ENCODE measurements at places on chromosomes 3 and 15.

DNA sequence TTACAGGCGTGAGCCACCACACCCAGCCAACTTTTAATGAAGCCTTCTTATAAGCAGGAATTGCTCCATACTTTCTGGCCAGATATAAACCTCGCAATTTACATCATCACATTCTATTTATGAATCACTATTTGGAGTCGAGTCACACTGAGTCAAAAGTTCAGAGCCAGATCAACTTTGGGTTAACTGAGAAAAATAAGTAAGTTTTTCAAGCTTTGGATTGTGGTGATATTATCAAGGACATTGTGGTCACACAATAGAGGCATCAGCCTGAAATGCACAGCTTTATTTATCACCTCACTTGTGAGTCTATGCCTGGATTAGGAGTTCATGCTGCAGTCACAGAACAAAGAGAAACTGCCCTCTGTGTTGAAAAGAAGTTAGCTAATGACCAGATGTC, 1163.5 kb downstream of the ROBO1 start:
- DNase-seq = no peak

DNA sequence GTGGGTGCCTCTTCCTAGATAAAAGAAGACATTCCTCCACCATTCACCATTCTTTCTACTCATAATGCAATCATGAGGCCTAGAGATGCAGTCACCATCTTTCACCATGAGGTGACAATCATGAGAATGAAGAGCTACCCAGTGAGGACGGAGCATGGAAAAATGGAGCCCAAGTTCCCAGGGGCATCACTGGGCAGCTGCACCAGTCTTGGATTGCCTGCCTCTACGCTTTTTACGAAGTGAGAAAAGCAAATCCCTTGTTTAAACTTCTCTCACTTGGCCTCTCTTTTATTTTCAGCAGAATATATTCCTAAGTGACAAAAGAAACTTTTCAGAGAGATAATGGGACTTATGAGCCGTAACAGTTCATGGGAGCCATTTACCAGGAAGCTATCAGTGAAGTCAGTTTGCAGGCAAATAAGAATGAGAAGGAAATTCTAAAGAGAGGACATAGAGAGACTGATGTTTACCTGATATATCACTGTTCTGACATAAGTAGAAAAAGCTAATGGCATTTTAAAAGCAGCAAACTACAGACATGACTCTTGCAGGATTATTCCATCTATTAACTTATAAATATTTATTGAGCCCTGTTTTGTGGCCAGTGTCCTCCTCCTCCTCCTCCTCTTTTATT, 90.0 kb upstream of the CPNE4 start:
- DNase-seq = no peak

DNA sequence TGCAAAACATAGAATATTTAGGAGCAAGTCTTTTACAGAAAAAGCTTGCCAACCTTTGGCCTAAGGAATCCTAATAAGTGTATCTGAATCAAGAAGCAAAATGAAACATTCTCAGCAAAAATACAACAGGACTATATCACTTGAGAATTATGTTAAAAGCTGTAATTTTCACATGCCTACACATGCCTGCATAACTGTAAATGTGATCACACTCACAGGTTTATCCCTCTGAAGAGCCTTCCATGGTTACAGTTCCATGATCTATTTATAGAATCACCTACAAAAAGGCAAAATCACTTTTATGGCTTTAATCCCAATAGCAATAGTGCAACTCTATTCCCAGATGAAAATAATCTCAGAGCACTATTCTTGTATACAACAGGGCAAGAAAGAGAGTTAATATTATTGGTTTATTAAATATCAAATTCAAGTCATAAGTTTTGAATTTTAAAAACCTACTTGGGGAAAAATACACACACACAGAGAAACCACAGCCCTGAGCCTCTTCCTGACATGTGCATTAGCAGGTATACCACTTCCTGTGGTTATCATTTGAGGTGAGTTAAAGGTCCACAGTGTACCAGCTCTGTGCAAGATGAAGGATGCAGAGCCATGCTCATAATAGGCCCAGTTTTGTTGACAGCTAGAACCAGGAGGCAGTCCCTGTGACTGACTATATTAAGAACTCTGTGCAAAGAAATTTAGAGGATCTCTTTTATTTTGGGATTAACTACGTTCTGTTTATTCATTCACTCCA, 252.5 kb upstream of the TGFBR2 start:
- peak; percentile 15 for DNase-seq

DNA sequence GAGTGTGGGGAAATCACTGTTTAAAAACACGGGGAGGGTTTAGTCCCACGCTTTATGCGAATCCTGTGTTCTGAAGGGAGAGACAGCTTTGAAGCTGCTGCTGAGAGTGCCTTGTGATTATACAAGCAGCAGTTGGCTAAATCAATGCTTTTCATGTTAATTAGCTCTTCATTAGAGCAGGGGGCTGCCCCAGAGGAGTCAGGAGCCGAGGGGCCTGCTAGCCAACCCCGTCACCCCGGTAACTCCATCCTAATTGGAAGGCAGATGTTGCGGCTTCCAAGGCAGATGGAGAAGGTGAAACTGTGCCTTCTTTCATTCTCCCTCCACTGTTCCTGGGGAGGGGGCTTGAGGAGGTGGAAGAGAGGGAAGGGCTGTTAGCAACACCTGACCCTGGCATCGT, 92.4 kb upstream of the ANKRD34C start:
- no peak for DNase-seq

- DNase-seq = no peak
Measured at GRCh38 chr15:89665449-89666181, 10.3 kb upstream of the KIF7 start.

- DNase-seq = no peak
Measured at GRCh38 chr3:58469096-58469495, 22.8 kb upstream of the KCTD6 start.

GRCh38 chr3:40287248-40287647, 22.3 kb upstream of the EIF1B start:
- no peak for DNase-seq

GRCh38 chr3:152365766-152366593, 97.3 kb downstream of the MBNL1 start:
- no peak for DNase-seq

DNA sequence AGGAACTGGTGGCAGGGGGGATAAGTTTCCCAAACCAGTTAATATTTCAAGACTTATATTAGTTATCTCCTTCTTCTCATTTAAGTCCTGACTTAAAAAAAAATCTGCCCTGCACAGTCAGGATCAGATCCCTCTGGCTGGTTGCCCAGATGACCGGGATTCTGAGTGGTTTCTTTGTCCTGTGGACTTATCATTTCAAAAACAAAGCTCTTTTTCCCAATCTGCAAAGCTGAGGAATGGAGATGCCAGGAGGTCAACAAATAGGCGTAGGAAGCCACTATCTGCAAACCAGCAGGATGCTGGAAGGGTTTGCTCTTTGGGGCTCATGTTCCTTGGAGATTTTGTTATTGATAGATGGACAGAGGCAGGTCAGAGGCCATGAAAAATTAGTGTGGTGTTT, 5.8 kb downstream of the C3orf20 start:
- DNase-seq = no peak

GRCh38 chr3:142650001-142650693, 54.0 kb downstream of the PLS1 start:
- no peak for DNase-seq

DNA sequence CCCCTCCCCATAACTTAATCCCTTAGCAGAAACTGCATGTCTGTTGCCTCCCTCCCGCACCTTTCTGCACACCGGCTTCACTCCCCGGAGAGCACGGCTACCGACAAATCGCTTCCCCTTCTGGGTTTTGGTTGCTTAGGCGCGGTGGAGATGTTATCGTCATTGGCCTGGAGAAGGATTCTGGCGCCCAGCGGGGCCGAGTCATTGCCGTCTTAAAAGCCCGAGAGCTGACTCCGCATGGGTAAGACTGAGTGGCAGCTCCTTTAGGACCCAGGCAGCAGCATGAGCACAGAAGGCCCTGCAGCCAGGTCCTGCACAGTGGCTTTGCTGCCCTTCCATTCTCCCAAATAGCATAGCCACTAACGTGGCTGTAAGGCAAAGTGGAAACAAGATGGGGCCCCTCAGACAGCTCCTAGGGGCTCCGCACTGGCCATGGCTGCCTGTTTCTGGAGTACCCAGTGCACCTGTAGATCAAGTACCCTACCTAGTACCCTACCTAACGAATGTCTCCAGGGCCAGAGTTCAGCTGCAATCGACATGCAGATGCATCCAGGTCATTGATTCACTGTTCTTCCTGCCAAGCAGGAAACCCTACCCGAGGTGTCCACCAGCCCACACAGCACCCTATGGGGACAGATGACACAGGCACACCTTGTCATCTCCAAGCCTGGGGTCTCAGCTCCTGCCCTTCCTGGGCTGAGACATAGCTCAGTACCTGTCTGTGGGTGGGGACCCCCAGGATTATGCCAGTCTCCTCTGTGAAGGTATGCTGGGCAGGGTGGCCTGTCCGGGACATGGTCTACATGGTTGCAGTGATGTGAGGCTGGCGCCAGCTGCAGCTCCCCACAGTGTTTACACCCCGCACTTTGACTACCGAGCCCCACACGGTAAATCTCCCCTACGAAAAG, 147.6 kb downstream of the LRRK1 start:
- no peak for DNase-seq

DNA sequence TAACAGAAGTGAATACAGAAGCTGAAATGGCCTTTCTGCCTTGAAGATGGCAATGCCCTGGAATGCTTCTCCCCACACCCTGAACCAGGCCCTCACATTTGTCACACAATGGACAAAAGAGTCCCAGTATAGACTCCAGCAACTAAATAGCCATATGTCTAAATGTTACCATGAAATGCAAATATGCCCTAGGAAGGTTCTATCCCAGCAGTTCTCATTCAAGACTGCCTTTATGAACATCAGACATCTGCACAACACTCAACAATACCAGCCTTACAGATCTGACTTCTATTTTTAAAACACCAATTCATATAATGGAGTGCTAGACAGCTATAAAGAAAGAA, 7.9 kb downstream of the ITGB5 start:
- no peak for DNase-seq

- no peak for DNase-seq
Measured at GRCh38 chr15:66815318-66815717, 113.3 kb downstream of the SMAD6 start.

- no peak for DNase-seq
Measured at GRCh38 chr3:102060814-102061213, 211.5 kb downstream of the NFKBIZ start.

DNA sequence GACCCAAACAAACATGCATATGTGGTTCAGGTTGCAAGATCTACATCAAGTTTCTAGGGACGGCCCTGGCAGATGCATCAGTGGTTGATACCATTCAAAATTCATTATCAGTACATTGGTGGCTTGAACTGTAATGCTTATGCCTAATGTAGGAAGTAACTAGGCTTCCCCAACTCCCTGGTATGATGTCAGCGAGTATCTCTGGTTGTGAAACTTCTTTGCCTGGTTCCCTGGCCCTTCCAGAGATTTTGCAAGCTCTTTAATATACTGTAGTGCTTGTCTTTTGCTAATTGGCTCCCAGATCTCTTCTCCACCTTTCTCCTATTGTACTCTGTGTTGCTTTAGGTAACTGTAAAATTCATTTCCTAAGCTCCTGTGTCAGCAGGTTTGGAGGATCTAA, 114.8 kb upstream of the RARB start:
- no peak for DNase-seq

DNA sequence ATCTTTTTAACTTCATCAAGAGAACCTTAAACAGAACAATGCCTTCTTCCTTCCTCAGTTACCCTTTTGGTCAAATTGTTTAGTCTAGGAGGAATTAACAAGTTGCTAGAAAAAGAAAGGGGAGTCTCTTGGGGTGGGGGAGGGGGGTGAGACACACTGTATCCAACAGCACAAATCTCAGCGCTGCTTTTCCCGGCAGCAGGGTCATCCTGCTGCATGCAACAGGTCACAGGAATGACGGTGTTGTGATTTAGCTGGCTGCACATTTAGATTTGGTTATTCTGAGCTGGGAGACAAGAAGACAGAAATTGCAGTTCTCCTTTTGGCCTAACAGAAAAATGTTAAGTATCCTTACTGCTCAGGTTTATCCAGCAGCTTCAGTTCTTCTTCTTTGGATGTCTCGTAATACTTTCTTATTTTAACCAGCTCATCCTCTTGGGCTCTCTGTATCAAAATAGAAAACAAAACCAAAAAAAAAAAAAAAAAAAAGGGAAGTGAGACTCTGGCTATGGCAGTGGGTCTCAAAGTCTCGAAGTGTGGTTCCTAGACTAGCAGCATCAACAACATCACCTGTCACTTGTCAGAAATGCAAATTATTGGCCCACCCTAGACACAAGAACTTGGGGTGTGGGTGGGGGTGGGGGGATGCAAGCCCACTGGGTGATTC, 190.5 kb downstream of the GREM1 start:
- DNase-seq = no peak
